Activated T-helper 2 cell treated with anti-CD3 and anti-CD28 coated beads, Interferon-gamma antibody, Interleukin-2, Interleukin-4, amounts not matched to agents 10 μg/mL and 5 μg/mL and 100 μg/mL, durations not matched to agents 14 hours and 24 hours and 36 hours (primary cell): ENCODE measurements at places on chromosomes 11 and 22. TPM values are rescaled to one million over a fixed set of nuclear protein-coding genes. Genes with fewer than 3 reads are reported as not detected.

RHOG gene
- 174 and 177 TPM in 2 replicates for total RNA-seq

SHANK2 gene
- total RNA-seq: not detected in 2 replicates

DYNC2H1 gene
- 0.46 and 0.67 TPM in 2 replicates for total RNA-seq

GRCh38 chr11:67366546-67366945 is 6.9 kb downstream of the CLCF1 start:
- peaks cover 59% of the 10 kb centered on the region for H3K27me3 ChIP-seq

- H3K4me1 ChIP-seq: no peaks in the 10 kb centered on the region
- DNase-seq: no peak
- no peak overlapping the region for H3K27ac ChIP-seq
- no peak overlapping the region for H3K4me3 ChIP-seq
These were observed 40.3 kb upstream of the CADM1 start for GRCh38 chr11:115544422-115544948.

WNT11 gene
- 0.91 TPM in 1 of 2 replicates, not detected in the other for total RNA-seq

DNA sequence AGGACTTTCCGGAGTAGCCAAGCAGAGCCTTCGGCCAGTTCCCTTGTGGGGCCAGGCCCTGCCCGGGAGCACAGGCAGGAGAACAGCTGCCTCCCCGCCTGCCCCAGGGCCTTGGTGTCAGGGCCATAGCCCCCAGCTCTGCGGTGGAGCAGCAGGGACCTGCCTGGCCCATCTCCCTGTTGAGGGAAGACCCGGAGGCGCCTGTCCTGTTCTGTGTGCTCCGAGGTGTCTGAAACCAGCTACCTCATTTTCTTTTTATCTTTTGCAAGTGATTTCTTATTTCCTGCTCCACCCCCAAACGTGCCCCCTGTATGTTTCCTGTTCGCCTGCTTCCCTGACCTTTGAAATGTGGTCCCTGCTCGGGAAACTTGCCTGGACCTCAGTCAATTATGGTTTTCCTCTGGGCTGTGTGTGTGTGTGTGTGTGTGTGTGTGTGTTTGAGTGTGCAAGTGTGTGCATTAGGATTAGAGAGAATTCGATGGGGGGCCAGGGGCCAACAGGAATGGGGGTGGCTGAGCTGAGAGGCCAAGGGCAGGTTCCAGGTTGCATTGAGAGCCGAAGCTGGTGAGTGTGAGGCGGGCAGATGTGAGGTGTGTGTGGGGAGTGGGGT is 19.1 kb downstream of the LRP5 start:
- peaks cover 2% of the 10 kb centered on the region for H3K27me3 ChIP-seq
- no peak overlapping the region for H3K27ac ChIP-seq
- no peak for DNase-seq
- H3K36me3 ChIP-seq: no peaks in the 10 kb centered on the region
- peaks cover 45% of the 10 kb centered on the region for H3K4me1 ChIP-seq

C11orf87 gene
- total RNA-seq: not detected in 2 replicates

PANX3 gene
- not detected in 2 replicates for total RNA-seq

MAP6 gene
- total RNA-seq: 0.23 TPM in 1 of 2 replicates, not detected in the other

DNA sequence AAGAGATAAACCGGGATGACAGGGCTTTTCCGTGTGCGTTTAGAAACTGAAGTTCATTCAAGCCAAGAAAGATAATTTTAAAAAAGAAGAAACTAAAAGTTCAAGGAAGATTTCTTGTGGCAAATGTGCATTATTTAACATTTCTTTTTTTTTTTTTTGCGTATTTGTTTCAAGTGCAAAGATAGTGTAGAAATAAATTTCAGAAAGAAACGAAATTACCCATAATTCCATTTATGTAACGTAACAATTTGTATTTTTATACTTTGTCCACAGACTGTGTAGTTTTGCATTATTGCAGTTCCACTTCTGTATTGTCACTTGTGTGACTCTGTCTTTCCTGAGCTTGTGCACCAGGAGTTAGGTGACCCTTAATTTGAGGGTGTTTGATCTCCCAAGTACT is 24.0 kb downstream of the SNAP29 start:
- H3K27me3 ChIP-seq: no peaks in the 10 kb centered on the region
- H3K4me1 ChIP-seq: no peaks in the 10 kb centered on the region
- H3K27ac ChIP-seq: no peak overlapping the region
- no peak overlapping the region for H3K4me3 ChIP-seq
- no peak for DNase-seq

ART1 gene
- not detected in 2 replicates for total RNA-seq

GRCh38 chr11:117928446-117929141 is 608 bp downstream of the TMPRSS13 start:
- no peaks in the 10 kb centered on the region for H3K27me3 ChIP-seq
- H3K4me3 ChIP-seq: no peak overlapping the region
- no peak overlapping the region for H3K27ac ChIP-seq
- DNase-seq: no peak

DNA sequence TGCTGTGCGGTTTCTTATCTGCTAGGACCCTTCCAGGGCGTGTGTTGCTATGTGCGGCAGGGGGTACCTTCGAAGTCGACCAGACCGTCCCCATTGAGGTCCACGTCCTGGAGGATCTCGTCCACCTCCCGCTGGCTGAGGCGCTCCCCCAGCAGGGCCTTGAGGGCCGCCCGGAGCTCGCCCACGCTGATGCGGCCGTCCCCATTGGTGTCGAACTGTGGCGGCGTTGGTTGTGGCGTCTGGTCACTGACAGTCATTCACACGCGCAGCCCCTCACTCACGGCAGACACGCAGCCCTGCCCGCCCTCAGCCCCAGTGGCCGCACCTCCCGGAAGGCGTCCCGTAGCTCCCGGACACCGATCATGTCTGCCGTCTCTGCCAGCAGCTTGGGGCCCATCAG is 3.5 kb downstream of the CABP2 start:
- H3K36me3 ChIP-seq: no peaks in the 10 kb centered on the region
- no peaks in the 10 kb centered on the region for H3K27me3 ChIP-seq
- DNase-seq: no peak
- H3K27ac ChIP-seq: no peak overlapping the region

DNA sequence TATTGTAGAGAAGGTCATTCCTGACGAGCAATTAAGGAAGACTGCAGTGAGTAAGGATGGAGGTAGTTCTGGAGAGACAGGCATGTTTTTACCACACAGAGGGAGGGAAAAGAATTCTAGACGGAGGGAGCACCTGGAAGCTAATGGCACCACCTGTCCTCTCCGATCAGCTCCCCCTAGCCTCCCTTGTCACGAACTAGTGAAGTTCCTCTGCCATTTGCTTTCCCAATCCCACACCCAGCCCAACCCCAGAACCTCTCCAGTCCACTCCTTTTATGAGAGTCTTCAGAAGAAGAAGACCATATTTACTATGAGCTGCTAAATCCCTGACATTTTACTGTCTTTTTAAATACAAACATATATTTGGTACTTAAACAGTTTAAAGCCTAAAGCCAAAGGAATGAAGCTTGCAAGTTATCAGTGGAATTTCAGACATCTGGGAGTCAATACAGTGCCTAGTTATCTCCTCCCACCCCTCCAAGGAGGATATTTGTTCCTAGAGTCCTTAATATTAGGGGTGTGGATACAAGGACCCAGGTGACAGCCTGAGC is 46.1 kb upstream of the HSPA8 start:
- peaks cover 2% of the 10 kb centered on the region for H3K4me1 ChIP-seq
- DNase-seq: no peak
- H3K27me3 ChIP-seq: peaks cover 17% of the 10 kb centered on the region
- no peaks in the 10 kb centered on the region for H3K36me3 ChIP-seq
- no peak overlapping the region for H3K27ac ChIP-seq
- no peak overlapping the region for H3K4me3 ChIP-seq

DNA sequence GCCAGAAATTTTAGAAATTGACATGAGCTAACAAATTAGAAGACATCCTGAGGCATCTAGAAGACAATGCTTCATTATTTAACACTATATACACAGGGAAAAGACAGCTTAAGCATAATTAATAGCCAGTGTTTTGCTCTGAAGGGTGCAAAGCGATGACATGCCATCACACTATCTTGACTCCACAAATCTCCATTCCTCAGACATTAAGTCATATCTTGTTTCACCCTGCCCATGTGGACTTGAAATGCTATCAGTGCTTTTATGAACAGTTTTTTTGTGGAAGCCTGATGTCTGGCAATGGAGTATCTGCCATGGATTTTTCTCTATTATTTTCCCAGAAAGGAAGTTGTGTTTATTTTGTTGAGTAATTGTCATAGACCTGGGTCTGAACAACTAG is 2.3 kb downstream of the CARD18 start:
- no peak for DNase-seq
- no peaks in the 10 kb centered on the region for H3K36me3 ChIP-seq
- peaks cover 3% of the 10 kb centered on the region for H3K27me3 ChIP-seq
- no peaks in the 10 kb centered on the region for H3K4me1 ChIP-seq
- no peak overlapping the region for H3K27ac ChIP-seq
- H3K4me3 ChIP-seq: no peak overlapping the region

ACCS gene
- 22.8 and 25.9 TPM in 2 replicates for total RNA-seq

DNA sequence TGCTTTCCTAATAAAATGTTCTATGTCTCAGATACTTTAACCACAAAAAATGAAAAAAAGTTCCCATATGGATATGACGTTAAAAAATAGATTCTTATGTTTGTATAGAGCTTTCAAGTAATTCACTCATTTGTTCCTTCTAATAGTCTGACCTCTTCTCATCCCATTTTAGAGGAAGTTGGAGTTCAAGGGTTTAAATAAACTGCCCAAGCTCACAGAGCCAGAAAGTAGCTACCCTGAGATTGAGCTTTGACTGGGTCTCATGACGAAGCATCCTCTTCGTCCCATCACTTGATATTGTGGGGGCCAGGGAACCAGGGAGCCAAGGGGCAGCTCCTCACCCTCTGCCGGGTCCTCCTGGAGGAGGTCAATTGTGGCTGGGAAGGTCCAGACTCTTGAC is 116.3 kb downstream of the CCDC81 start:
- no peak overlapping the region for H3K27ac ChIP-seq
- no peak overlapping the region for H3K4me3 ChIP-seq
- DNase-seq: no peak
- H3K36me3 ChIP-seq: no peaks in the 10 kb centered on the region

HEPN1 gene
- not detected in 2 replicates for total RNA-seq

SMC1B gene
- total RNA-seq: 0.50 and 0.80 TPM in 2 replicates

MISFA gene
- 2.0 and 3.0 TPM in 2 replicates for total RNA-seq

- H3K4me1 ChIP-seq: peaks cover 16% of the 10 kb centered on the region
- H3K27me3 ChIP-seq: no peaks in the 10 kb centered on the region
- H3K36me3 ChIP-seq: no peaks in the 10 kb centered on the region
- no peak for DNase-seq
These were observed 47.9 kb downstream of the ALX4 start for GRCh38 chr11:44261800-44262591.

BAIAP2L2 gene
- 0.09 and 0.34 TPM in 2 replicates for total RNA-seq

GRCh38 chr11:10598816-10599215 is 30.4 kb upstream of the LYVE1 start:
- no peaks in the 10 kb centered on the region for H3K27me3 ChIP-seq
- no peak for DNase-seq
- peaks cover 4% of the 10 kb centered on the region for H3K4me1 ChIP-seq
- no peaks in the 10 kb centered on the region for H3K36me3 ChIP-seq
- H3K4me3 ChIP-seq: no peak overlapping the region
- H3K27ac ChIP-seq: no peak overlapping the region
